ENCODE measurements at places on chromosomes 7 and 10. TPM values are rescaled to one million over a fixed set of nuclear protein-coding genes. Genes with fewer than 3 reads are reported as not detected.
A peak's percentile ranks its signal among the peaks of the same experiment; 100 is the strongest.

DNA sequence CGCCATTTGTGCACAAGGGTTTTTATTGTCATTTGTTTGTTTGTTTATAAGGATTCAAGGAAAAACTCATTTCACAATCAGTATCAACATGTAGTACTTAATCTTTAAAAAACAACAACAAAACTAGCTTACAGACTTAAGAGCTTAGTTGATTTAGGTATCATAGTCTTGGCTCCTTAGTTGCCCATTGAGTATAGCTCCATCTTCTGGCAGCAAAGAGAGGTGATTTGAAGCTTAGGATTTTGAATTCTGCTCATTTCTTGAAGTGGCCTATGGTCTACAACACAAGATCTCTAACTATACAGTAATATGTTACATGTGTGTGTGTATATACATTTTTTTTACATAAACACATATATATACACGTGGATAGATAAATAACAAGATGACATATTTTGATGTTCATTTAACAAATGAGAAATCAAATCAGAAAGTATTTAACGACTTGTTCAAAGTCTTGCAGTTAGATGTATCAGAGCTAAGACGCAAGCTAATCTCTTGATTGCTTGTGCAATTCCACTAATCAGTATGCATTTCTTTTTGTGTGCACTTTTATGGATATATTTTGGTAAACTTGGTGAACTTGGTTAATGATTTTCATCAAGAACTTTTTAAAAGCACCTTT is 307.3 kb downstream of the CAMK1D start:
- no peak overlapping the region for H3K4me3 ChIP-seq
- no peaks in the 10 kb centered on the region for H3K27me3 ChIP-seq
- H3K27ac ChIP-seq, result no peak overlapping the region

- H3K4me3 ChIP-seq, result peak overlapping the region; percentile 98
- H3K27ac ChIP-seq, result no peak overlapping the region
- H3K36me3 ChIP-seq, result peaks cover 15% of the 10 kb centered on the region
- DNase-seq, result no peak
These were observed 823 bp downstream of the TWNK start for GRCh38 chr10:100988166-100988565.

DNA sequence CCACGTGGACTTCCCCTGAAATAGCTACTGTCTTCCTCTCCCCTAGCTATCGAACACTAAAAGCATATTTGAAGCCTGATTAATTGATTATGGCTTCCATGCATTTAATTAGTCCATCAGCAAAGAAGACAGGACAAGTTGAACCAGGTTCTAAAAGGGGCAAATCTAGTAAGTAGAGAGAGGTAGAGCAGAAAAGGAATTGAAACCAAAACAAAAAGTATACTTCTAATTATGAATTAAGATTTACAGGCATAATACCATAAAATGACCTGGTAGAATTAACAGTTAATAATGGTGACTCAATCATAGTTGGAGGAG is 393 bp upstream of the DNAJC1 start:
- peak overlapping the region; percentile 94 for H3K4me3 ChIP-seq
- H3K4me1 ChIP-seq, result peaks cover 17% of the 10 kb centered on the region
- peak overlapping the region; percentile 90 for H3K27ac ChIP-seq
- DNase-seq, result no peak

- no peak overlapping the region for H3K27ac ChIP-seq
- DNase-seq, result no peak
- no peaks in the 10 kb centered on the region for H3K27me3 ChIP-seq
- peaks cover 6% of the 10 kb centered on the region for H3K36me3 ChIP-seq
- no peak overlapping the region for H3K4me3 ChIP-seq
These were observed 3.2 kb downstream of the IMPDH1 start for GRCh38 chr7:128406314-128407232.

BHLHA15 gene
- polyA plus RNA-seq, result not detected

CEP55 gene
- polyA plus RNA-seq, result 14.9 TPM
